ENCODE measurements at places on chromosomes 16 and 17.

DNA sequence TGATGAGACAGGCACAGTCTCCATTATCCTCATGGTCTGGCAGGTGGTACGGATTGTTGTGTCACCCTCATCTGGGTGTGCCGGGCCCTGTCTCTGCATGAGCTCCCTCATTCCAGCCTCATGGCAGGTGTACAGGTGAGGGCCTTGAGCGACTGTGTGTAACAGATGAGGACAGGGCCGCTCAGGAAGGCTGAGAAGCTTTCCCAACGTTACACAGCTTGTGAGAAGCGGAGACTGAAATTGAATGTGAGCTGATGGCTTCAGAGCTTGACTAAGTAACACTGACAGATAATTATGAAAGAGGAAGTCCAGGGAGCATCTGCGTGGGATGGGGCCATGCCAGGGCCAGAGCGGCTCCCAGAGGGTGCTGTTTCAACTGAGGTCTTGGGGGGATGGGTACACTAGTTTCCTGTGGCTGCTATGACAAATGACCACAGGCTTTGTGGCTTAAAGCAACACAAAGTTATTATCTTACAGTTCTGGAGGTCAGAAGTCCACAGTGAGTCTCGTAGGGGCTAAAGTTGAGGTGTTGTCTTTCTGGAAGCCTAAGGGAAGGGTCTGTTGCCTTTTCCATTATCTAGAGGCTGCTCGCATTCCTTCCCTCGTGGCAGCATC is 36.7 kb downstream of the CMIP start:
- DNase-seq = no peak

- DNase-seq = no peak
Observed at GRCh38 chr16:12091569-12092543, 115.3 kb downstream of the SNX29 start.

- no peak for DNase-seq
Observed at GRCh38 chr16:19909750-19910322, 25.2 kb upstream of the GPRC5B start.

DNA sequence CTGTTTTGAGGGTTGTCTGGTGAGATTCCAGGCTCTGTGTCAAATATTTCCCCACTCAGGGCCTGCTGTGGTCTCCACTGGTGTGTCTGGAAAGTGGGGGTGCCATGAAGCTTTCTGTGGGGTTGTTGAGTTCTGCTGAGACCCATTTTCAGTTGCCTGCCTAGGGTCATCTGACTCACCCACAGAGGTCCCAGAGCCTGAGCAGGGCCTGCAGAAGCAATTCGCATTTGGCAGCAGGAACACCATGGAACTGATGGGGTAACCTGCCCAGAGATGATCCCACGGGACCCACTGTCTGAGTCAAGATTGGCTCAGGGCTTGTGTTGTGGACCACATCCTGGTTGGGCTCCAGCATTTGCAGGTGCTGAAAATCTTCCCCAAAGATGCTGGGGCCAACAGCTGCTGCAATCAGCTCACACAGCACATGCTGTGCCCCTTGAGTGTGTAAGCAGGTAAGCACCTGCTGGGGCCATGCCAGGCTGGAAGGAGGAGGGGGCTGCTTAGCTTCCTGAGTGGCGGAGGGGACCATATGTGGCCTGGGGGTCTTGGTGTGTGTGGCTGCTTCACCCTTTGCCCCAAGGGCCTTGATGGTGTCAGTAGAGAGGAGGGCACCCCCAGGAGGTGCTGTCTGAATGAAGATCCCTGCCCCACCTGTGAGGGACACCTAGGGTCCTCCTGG is 1726.1 kb downstream of the TP53TG3F start:
- DNase-seq = no peak

GRCh38 chr17:69949973-69950695 is 124.9 kb upstream of the KCNJ16 start:
- no peak for DNase-seq

- no peak for DNase-seq
Observed at GRCh38 chr17:78378225-78379130, at the start of gene PGS1. Gene PGS1 (plus strand): TSS chr17:78378649. CDS start chr17:78378666, 17 bp downstream.

DNA sequence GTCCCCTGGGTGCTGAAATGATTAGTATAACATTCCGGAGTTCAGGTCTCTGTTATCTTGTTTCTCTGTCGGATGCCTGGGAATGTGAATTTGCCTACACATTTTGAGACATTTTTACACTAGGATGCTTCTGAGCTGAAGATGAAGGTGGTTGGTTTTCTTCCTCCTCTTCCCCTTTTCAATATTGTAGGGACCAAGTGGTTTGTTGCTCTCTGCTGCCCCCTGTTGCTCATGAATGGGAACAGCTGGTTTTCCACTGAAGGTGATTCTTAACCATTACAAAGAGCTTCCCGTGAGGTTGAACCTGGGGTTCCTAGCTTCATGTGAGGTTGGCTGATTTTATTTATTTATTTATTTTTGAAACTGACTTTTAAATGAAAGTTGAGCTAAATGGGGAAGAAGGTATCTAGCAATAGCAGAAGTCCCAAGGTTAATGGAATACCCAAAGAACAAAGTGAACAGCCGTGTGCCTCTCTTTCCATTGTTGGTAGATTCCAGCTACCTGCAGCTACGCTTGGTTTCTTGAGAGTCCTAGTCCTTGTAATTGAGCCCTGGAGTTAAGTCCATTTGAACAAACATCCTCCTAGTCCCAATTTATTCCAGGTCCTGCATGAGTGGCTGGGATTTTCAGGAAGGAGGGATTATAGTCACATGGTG is 983.9 kb upstream of the EEF2KMT start:
- peak; percentile 4 for DNase-seq

- no peak for DNase-seq
Observed at GRCh38 chr16:89695875-89696669, 5.4 kb downstream of the SPATA2L start.

- DNase-seq = no peak
Observed at GRCh38 chr16:87178977-87179376, 138.2 kb downstream of the C16orf95 start.

DNA sequence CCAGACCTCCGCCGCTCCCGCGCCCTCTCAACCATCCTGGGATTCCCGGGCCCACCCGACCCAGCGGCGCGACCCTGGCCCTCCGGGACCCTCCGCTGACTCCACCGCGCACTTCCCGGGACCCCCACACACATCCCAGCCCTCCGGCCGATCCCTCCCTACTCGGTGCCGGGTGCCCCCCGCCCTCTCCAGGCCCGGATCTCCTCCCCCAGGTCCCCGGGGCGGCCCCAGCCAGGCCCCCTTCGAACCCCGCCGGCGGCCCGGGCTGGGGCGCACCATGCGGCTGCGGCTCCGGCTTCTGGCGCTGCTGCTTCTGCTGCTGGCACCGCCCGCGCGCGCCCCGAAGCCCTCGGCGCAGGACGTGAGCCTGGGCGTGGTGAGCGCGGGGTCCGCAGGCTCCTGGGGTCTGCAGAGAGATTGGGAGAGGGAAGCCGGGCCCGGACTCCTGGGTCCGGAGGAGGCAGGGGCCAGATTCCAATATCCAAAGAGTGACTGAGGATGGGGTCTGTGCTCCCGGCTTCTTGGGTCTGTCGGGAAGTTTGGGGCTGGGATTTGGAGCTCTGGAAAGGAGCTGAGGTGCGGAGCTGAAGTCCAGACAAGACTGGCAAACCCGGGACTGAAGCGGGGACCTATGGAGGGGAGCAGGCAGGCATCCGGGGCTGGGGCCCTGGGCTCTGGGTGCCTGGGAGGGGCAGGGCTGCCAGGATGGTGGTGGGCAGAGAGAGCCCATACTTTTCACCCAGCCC is 453 bp downstream of the MMP25 start:
- no peak for DNase-seq

- DNase-seq = no peak
Observed at GRCh38 chr17:48016112-48016511, 21.5 kb downstream of the COPZ2 start.

DNA sequence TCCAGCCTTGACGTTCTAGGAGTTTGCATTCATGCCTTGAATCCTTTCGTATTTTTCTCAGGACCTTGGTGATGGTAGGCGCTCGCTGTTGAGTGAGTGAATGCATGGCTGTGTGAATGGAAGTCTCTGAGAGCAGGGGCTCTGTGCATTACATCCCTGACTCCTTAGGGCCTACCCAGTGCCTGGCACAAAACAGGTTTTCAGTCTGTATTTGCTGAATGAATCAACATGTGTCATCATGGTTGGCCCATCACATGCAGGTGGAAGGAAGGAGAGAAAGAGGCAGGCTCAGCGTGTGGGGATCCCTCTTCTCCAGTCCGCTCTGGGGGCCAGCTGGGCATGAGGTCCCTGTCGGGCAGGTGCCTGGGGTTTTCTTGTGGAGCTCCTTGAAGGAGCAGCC is 8.7 kb downstream of the RAP1GAP2 start:
- DNase-seq = no peak

DNA sequence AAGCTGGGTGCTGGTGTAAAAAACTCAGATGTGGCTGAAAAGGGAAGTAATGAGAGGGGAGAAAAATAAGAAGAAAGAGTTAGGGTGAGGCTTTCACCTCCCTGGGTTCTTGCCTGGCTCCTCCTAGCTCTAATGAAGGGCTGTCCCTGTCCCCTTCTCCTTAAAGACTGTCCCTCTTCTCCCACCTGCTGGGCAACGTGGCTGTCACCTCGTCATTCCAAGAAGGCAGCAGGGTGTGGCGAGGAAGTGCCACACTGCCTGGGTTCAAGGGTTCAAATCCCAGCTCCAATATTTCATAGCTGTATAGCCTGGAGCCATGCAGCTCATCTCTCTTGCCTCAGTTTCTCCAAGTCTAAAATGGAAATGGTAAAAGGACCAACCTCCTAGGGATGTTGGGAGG is 122.5 kb upstream of the CACNG5 start:
- DNase-seq = no peak

GRCh38 chr17:8126491-8127066 is 2.7 kb upstream of the HES7 start:
- DNase-seq = no peak

GRCh38 chr17:71251276-71251675 is 869.5 kb upstream of the SOX9 start:
- DNase-seq = no peak

- no peak for DNase-seq
Observed at GRCh38 chr16:49809062-49809461, 46.9 kb downstream of the ZNF423 start.

- no peak for DNase-seq
Observed at GRCh38 chr17:8806926-8807550, 7.9 kb upstream of the MFSD6L start.

DNA sequence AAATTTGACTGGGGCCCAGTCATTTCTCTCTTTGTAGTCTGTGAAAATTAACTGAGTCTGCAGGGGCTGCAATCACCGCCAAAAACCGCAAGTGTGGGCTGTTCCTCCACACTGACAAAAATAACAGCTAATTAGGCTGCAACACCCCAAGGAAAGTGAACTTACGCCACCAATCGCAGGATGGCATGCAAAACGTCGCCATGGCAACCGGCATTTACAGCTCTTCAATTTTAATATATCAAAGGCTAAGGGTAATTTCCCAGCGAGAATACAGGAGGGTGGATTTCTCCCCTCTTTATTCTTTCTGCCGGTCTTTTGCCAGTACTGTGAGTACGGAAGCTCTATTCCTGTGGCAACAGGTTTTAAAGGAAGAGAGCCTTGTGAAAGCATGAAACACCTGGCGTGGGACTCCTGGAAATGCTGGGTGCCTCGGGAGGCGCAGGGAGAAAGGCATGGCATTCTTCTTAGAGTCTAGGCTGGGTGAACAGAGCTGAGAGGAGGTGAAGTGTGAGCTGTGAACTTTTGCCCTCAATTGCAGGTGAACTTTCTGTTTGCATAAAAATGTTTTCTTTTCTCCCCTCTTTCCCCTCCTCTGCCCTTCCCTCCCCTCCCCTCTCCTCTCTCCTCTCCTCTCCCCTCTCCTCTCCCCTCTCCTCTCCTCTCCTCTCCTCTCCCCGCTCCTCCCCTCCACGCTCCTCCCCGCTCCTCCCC is 399.7 kb downstream of the XYLT1 start:
- peak; percentile 5 for DNase-seq

GRCh38 chr17:8563024-8563776 is 67.3 kb downstream of the MYH10 start:
- no peak for DNase-seq

GRCh38 chr16:74633686-74634085 is 26.8 kb upstream of the GLG1 start:
- no peak for DNase-seq

DNA sequence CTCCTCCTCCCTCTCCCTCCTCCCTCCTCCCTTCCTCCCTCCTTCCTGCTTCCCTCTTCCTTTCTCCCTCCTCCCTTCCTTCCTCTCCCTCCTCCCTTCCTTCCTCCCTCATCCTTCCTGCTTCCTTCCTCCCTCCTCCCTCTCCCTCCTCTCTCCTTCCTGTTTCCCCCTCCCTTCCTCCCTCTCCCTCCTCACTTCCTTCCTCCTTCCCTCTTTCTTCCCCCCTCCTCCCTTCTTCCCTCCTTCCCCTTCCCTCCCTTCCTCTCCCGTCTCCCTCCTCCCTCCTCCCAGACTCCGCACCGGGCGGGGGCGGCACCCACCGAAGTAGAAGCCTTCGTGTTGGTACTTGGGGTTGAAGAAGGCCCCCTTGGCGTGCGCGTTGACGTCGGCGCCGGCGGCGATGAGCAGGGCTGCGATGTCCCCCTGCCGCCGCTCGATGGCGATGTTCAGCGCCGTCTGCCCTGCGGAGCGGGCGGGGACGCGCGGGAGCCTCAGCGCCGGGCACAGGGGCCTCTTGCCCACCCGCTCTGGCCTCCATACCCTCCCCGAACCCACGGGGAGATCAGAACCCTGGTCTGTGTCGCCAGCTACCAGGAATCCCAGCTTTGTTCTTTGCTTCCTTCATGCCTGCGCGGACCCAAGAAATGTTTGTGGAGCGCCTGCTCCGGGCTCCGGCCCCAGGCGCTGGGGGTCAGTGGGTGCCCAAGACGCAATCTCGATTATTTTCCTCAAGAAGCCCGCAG is 22.2 kb downstream of the TRPV3 start:
- peak; percentile 19 for DNase-seq

DNA sequence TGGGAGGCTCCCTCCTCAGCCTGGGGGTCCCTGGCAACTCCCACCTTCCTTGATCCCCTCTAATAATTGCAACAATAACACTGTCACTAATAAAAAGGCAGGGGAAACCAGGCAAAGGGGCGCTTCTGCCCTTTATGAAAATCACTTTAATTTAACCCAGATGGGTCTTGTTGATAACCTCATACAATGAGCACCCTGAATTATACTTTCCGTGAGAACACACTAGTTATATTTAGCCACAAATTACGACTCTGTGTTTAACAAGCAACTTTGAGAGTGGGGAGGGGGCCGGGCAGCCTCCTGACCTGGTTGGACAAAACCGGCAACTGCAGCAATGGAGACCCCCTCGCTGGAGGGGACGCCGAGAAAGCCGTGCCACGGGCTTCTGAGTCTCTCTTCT is 5.7 kb upstream of the BAHCC1 start:
- DNase-seq = no peak

GRCh38 chr16:85990861-85991301 is 91.9 kb downstream of the IRF8 start:
- no peak for DNase-seq

All from astrocyte of the cerebellum (primary cell).